ENCODE measurements at places on chromosomes 2 and 18. TPM values are rescaled to one million over a fixed set of nuclear protein-coding genes. Genes with fewer than 3 reads are reported as not detected.

DNA sequence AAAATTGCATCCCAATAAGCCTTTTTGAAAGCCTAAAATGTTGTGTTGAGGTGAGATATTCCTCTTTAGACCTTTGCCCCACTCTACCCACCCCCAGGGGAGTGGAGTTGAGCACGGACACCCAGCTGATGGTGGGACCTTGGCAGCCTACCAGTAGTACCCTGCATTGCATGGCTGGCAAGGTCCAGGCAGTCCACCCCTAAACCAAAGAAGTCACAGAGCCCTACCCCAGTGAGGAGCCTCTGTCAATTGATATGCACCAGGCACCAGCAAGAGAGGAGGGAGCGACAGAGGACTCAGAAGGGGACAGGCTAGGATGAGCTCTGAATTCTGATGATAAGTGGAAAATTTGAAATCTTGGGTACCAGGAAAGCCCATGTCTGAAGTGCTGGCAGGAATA, 38.6 kb downstream of the MARCO start:
- no peaks in the 10 kb centered on the region for H3K36me3 ChIP-seq
- no peak overlapping the region for H3K27ac ChIP-seq
- no peaks in the 10 kb centered on the region for H3K4me1 ChIP-seq
- no peak for DNase-seq
- no peaks in the 10 kb centered on the region for H3K27me3 ChIP-seq
- no peak overlapping the region for H3K4me3 ChIP-seq

DNA sequence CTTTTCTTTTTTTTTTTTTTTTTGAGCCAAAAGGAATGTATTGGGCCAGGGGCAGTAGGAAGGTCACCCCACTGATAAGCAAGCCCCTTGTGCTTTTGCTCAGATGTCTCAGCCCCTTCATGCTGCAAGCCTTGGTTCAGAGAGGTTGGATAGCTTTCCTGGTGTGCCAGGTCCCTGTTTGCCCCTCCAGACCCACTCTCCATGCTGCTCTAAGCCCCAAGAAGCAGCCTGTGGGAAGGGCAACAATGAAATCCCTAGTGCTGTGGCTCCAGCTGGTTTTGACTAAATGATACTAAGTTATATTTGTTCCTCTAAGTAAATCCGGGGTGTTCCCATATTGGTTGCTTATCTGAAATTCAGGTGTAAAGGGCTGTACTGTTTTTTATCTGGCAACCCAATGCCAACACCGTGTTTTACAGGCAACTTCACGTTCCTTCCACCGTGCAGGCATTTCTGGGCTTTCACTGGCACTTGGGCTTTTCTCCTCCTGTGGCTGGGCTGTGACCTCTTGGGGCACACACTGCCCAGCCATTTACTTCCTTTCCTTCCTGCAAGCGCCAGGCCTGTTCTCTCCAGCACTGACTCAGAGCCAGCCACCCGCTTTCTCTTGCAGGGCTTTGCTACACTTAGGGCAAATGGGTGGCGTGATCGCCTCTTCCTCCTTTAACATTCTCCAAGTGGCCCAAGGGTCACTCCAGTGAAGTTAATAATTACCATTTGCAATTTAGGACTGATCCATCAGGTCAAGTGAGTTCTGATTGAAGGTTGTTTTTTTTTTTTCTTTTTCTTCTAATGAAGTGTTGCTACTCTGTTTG, 21.6 kb downstream of the MERTK start:
- H3K4me1 ChIP-seq, result no peaks in the 10 kb centered on the region
- H3K27me3 ChIP-seq, result no peaks in the 10 kb centered on the region
- DNase-seq, result peak; percentile 53
- no peak overlapping the region for H3K27ac ChIP-seq
- no peak overlapping the region for H3K4me3 ChIP-seq
- no peaks in the 10 kb centered on the region for H3K36me3 ChIP-seq

DNA sequence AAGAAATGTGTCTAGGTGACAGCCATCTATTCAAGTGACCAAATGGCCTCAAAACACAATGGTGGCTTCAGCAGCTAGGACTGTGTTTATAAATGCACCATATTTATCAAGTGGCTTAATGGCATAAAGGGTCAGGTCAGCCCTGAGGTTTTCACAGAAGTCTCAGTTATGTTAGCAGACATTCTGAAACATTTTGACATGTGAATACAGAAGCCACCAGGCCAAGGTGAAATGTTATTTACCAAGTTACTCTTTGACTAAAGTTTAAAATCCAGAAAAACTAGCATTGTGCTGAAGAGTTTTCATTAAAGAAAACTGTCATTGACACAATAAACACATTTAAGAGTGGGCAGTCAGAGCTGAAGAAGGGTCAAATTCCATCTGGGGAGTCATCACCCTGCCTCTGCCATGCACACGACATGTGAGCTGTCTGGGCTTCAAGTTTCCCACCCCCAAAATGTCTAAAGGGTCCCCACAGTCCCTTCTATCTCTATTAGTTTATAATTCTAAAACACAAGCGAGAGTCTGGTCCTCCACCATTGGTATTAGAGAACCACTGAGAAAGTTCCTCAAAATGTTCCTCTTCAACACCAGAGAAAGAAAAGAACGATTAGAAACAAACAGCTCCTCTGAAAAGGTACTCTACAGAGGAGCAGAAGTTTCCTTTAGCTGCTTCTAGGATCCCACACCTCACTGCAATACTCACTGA, 77.5 kb upstream of the FZD5 start:
- no peak overlapping the region for H3K4me3 ChIP-seq
- DNase-seq, result no peak
- no peaks in the 10 kb centered on the region for H3K36me3 ChIP-seq

GRCh38 chr2:127429844-127430425, 11.7 kb downstream of the PROC start:
- no peaks in the 10 kb centered on the region for H3K27me3 ChIP-seq
- H3K36me3 ChIP-seq, result no peaks in the 10 kb centered on the region
- H3K4me1 ChIP-seq, result no peaks in the 10 kb centered on the region
- DNase-seq, result no peak

- H3K4me1 ChIP-seq, result no peaks in the 10 kb centered on the region
- DNase-seq, result no peak
- H3K36me3 ChIP-seq, result no peaks in the 10 kb centered on the region
- no peak overlapping the region for H3K4me3 ChIP-seq
These were observed 30.6 kb upstream of the AP1S3 start for GRCh38 chr2:223868005-223868404.

- no peaks in the 10 kb centered on the region for H3K4me1 ChIP-seq
- no peak overlapping the region for H3K4me3 ChIP-seq
- no peaks in the 10 kb centered on the region for H3K36me3 ChIP-seq
- no peaks in the 10 kb centered on the region for H3K27me3 ChIP-seq
These were observed 112.2 kb upstream of the NABP1 start for GRCh38 chr2:191565647-191566198.

DNA sequence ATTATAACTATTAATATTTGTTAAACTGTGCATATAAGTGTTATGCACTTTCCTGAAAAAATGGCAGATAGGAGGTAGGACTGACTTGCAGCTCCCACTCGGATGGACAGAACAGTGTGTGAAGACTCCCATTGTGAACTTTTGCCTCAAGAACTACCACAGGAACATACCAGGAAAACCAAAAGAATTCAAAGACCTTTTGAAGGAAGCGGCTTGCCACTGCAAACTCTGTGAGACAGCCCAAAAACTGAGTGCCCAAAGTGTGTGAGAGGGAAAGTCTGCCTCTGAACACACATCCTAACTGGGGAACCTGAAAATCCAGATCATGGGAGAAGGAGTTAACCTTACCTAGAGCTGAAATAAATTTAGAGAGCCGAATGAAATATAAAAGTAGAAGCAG, 171.0 kb downstream of the ZBTB7C start:
- no peak overlapping the region for H3K4me3 ChIP-seq
- no peaks in the 10 kb centered on the region for H3K4me1 ChIP-seq
- H3K27ac ChIP-seq, result no peak overlapping the region
- no peaks in the 10 kb centered on the region for H3K36me3 ChIP-seq

DNA sequence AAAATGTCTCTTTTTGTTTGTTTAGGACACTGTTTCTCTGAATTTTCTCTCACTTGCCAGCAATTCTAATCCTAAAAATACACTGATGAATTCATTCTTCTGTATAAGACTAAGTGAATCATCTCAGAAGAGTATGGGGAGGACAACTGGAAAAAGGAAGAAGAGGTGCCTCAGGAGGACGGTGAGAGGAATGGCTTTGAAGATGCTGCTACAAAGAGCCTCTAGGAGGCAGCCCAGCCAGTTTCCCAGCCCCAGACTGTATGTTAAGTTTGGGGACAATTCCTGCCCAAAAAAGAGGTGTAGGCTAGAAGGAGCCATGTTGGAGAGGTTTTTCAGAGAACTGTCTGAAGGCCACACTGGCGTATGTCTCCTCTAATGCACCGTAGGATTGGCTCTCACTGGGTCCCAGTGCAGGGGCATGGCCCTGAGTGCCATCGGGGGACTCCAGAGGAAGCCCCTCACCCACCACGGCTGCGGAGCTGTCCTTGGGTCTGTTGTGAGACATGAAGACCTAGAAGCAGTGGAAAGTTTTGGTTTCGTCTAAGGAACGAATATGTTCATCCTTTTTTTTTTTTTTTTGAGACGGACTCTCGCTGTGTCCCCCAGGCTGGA, 3.1 kb upstream of the SDC1 start:
- H3K4me1 ChIP-seq, result peaks cover 5% of the 10 kb centered on the region
- H3K27ac ChIP-seq, result no peak overlapping the region
- H3K27me3 ChIP-seq, result peaks cover 38% of the 10 kb centered on the region
- H3K36me3 ChIP-seq, result no peaks in the 10 kb centered on the region

- H3K36me3 ChIP-seq, result no peaks in the 10 kb centered on the region
- no peak overlapping the region for H3K27ac ChIP-seq
- no peaks in the 10 kb centered on the region for H3K4me1 ChIP-seq
- H3K4me3 ChIP-seq, result no peak overlapping the region
These were observed 230.0 kb upstream of the PARD3B start for GRCh38 chr2:204315236-204315662.

TMEM163 gene
- total RNA-seq, result 0.67 TPM

KCNIP3 gene
- 5.7 TPM for total RNA-seq

PTPRN gene
- total RNA-seq, result not detected

SCG2 gene
- 2.4 TPM for total RNA-seq

HDLBP gene
- total RNA-seq, result 391 TPM

LRATD1 gene
- total RNA-seq, result 4.0 TPM

STRN gene
- 62.7 TPM for total RNA-seq

CIB4 gene
- not detected for total RNA-seq

All from heart left ventricle (tissue), 16 donors.